Airway epithelial cell (primary cell): ENCODE measurements at places on chromosomes 11 and 22. TPM values are rescaled to one million over a fixed set of nuclear protein-coding genes. Genes with fewer than 3 reads are reported as not detected.

Gene C11orf91
- total RNA-seq: not detected in 2 replicates

Gene HTR3B
- total RNA-seq: not detected in 2 replicates

Gene HPS4
- 24.8 and 25.8 TPM in 2 replicates for total RNA-seq

Gene TRIM64C
- total RNA-seq: not detected in 2 replicates

Gene MYBPC3
- total RNA-seq: not detected in 2 replicates

Gene PGA4
- not detected in 2 replicates for total RNA-seq

Gene OR5P2
- not detected in 2 replicates for total RNA-seq

Gene TMPRSS13
- total RNA-seq: 22.9 and 32.7 TPM in 2 replicates

Gene KDM4E
- not detected in 2 replicates for total RNA-seq

Gene TPBGL
- total RNA-seq: not detected in 2 replicates

Gene IGLL1
- total RNA-seq: not detected in 2 replicates

Gene FGF19
- not detected in 2 replicates for total RNA-seq

Gene OR52A1
- not detected in 2 replicates for total RNA-seq

Gene SCGB1D2
- not detected in 2 replicates for total RNA-seq

Gene FIBIN
- 1.3 and 1.4 TPM in 2 replicates for total RNA-seq

Gene KREMEN1
- total RNA-seq: 16.2 and 30.4 TPM in 2 replicates

Gene CARNS1
- 0.07 TPM in 1 of 2 replicates, not detected in the other for total RNA-seq

Gene OR56A1
- total RNA-seq: not detected in 2 replicates

Gene FGF4
- total RNA-seq: not detected in 2 replicates

Gene GLYAT
- total RNA-seq: not detected in 2 replicates

Gene VSTM5
- total RNA-seq: 0.09 and 0.35 TPM in 2 replicates

Gene C11orf52
- 3.0 and 5.9 TPM in 2 replicates for total RNA-seq

Gene DGCR6
- total RNA-seq: 2.3 and 10.1 TPM in 2 replicates

Gene DKK3
- total RNA-seq: 222 and 270 TPM in 2 replicates

Gene C11orf42
- total RNA-seq: not detected in 2 replicates

Gene PLEKHB1
- total RNA-seq: not detected in 2 replicates

Gene PIM3
- total RNA-seq: 81.5 and 89.4 TPM in 2 replicates

Gene CHRM4
- not detected in 2 replicates for total RNA-seq

Gene KCTD14
- total RNA-seq: 6.0 and 7.1 TPM in 2 replicates

Gene PKNOX2
- total RNA-seq: 0.71 and 1.2 TPM in 2 replicates

Gene AHNAK
- total RNA-seq: 386 and 487 TPM in 2 replicates

Gene KCNJ5
- 0.85 and 1.3 TPM in 2 replicates for total RNA-seq

Gene DMC1
- 1.6 and 24.8 TPM in 2 replicates for total RNA-seq

Gene SCN3B
- total RNA-seq: under 0.01 TPM in 1 of 2 replicates, not detected in the other

Gene HORMAD2
- not detected in 2 replicates for total RNA-seq

Gene SEC14L6
- total RNA-seq: not detected in 2 replicates

Gene OR2D2
- total RNA-seq: not detected in 2 replicates

Gene PPP6R3
- total RNA-seq: 63.6 and 77.2 TPM in 2 replicates

Gene OR4D5
- total RNA-seq: not detected in 2 replicates

Gene ADAMTS8
- not detected in 2 replicates for total RNA-seq

Gene OR6T1
- not detected in 2 replicates for total RNA-seq

Gene GGTLC2
- not detected in 2 replicates for total RNA-seq

Gene BIRC3
- total RNA-seq: 1.5 TPM in 2 replicates

Gene PRAME
- total RNA-seq: not detected in 2 replicates

Gene TPH1
- under 0.01 and 0.05 TPM in 2 replicates for total RNA-seq

Gene OR6A2
- not detected in 2 replicates for total RNA-seq

Gene PLAAT3
- 0.56 TPM in 1 of 2 replicates, not detected in the other for total RNA-seq

Gene GSC2
- total RNA-seq: 0.23 TPM in 1 of 2 replicates, not detected in the other

Gene SLC22A9
- total RNA-seq: not detected in 2 replicates

Gene LSP1
- total RNA-seq: 0.23 and 1.1 TPM in 2 replicates

Gene SMC1B
- not detected in 2 replicates for total RNA-seq

Gene RHOD
- 358 and 363 TPM in 2 replicates for total RNA-seq

Gene OR51S1
- total RNA-seq: not detected in 2 replicates

Gene CD3E
- not detected in 2 replicates for total RNA-seq
